ENCODE measurements at places on chromosomes 16 and 17. TPM values are rescaled to one million over a fixed set of nuclear protein-coding genes. Genes with fewer than 3 reads are reported as not detected.

The GCGR gene
- total RNA-seq: 11.1 TPM

The CSF3 gene
- total RNA-seq: 3.0 TPM

The CCL23 gene
- 13.8 TPM for total RNA-seq

The FGF11 gene
- 2.0 TPM for total RNA-seq

The CTU2 gene
- 9.4 TPM for total RNA-seq

The LLGL2 gene
- 159 TPM for total RNA-seq

The LPO gene
- not detected for total RNA-seq

The KRTAP1-5 gene
- not detected for total RNA-seq

The OTOP3 gene
- not detected for total RNA-seq

The TAF1C gene
- 66.8 TPM for total RNA-seq

The SALL1 gene
- total RNA-seq: not detected

The TOB1 gene
- 66.1 TPM for total RNA-seq

DNA sequence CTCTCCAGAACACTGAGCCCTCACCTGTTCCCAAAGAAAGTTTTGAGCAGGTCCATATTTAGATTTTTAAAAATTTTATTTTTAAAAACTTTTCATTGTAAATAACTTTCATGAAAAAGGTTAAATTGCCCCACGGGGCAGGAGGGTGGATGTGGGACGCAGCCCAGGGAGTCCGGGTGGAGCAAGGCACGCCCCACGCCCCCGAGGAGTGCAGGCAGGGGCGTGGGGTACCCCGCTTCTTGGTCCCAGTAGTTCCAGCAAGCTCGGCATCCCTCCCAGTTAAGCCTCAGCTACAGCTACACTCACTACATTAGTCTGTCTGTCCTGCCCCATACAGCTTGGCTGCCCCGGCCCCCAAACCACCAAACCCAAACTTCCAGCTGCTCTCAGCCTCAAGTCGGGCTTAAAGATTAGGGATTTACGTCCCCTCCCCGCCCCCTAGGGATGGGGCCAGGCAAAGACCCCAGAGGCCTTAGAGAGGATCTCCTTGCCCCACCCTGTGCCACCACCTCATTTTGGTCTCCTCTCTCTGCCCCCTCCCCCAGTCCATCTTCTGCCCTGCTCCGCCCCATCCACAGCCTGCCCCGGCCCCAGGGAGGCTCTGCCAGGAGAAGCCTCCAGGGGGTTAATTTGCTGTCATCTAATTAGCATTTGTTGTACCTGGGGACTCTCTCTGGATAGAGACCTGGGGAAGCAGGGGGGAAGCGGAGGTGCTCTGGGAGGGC is 4.6 kb downstream of the FOXJ1 start:
- no peak overlapping the region for H3K4me3 ChIP-seq
- no peak for DNase-seq
- peaks cover 59% of the 10 kb centered on the region for H3K4me1 ChIP-seq
- no peak overlapping the region for H3K27ac ChIP-seq

- no peak for DNase-seq
- no peaks in the 10 kb centered on the region for H3K4me1 ChIP-seq
- H3K36me3 ChIP-seq: peaks cover 4% of the 10 kb centered on the region
- no peak overlapping the region for H3K4me3 ChIP-seq
- no peaks in the 10 kb centered on the region for H3K27me3 ChIP-seq
- H3K27ac ChIP-seq: no peak overlapping the region
Measured at GRCh38 chr17:2253768-2254406, 49.7 kb downstream of the SMG6 start.

GRCh38 chr17:78374189-78374588 is 4.3 kb upstream of the PGS1 start:
- no peak for DNase-seq
- H3K4me1 ChIP-seq: peaks cover 32% of the 10 kb centered on the region
- no peaks in the 10 kb centered on the region for H3K27me3 ChIP-seq
- H3K36me3 ChIP-seq: no peaks in the 10 kb centered on the region
- H3K4me3 ChIP-seq: no peak overlapping the region

GRCh38 chr17:76536511-76537287 is 810 bp downstream of the CYGB start:
- peaks cover 44% of the 10 kb centered on the region for H3K4me1 ChIP-seq
- H3K27me3 ChIP-seq: peaks cover 18% of the 10 kb centered on the region
- no peak overlapping the region for H3K4me3 ChIP-seq

DNA sequence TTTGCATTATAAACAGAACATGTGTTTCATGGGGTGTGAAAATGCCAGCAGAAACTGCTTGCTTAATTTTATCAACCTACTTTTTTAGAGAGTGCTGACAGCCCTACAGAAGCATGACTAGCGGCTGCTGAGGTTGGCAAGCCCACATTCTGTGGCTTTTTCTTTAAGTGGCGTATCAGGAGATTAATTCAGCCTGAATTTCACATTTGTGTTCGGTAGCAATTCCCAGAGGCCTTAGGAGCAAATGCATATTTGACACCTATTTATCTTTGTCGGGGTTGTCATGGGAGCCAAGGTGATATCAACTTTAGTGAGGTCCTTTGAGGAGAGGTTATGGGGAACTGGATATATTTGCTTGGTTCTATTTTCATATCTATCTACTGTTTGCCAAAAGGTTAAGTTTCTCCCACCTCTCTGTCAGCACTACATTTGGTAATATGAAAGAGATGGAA is 140.9 kb downstream of the KCNJ2 start:
- DNase-seq: no peak
- peaks cover 7% of the 10 kb centered on the region for H3K4me1 ChIP-seq
- H3K27ac ChIP-seq: no peak overlapping the region
- H3K36me3 ChIP-seq: no peaks in the 10 kb centered on the region

- no peak overlapping the region for H3K27ac ChIP-seq
- no peak overlapping the region for H3K4me3 ChIP-seq
- no peaks in the 10 kb centered on the region for H3K27me3 ChIP-seq
- DNase-seq: no peak
Measured at GRCh38 chr16:64361753-64362152, 760.1 kb downstream of the CDH11 start.

DNA sequence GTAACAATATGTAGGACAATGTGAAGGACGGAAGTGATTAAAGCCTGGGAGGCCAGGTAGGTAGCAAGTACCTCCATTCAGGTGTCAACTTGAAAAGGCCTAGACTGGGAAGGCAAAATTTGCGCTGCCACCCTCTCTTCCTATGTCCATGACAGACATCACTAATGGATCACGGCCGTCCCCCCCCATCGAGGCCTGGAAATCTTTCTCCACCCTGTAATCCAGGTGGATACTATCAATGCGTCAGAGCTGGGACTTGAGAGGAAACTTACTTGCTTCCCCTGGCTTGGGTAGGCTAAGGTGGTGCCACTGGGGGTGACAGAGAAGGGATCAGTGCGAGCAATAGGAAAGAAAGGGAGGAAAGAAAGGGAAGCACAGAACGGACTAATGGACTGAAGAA is 156.1 kb downstream of the SALL1 start:
- H3K4me1 ChIP-seq: no peaks in the 10 kb centered on the region
- no peak overlapping the region for H3K4me3 ChIP-seq
- no peak overlapping the region for H3K27ac ChIP-seq
- H3K36me3 ChIP-seq: no peaks in the 10 kb centered on the region

GRCh38 chr16:31703526-31704128 is 170.0 kb upstream of the ZNF267 start:
- DNase-seq: no peak
- no peak overlapping the region for H3K27ac ChIP-seq
- H3K4me1 ChIP-seq: peaks cover 7% of the 10 kb centered on the region
- no peaks in the 10 kb centered on the region for H3K27me3 ChIP-seq

- peaks cover 30% of the 10 kb centered on the region for H3K4me1 ChIP-seq
- DNase-seq: no peak
- H3K36me3 ChIP-seq: no peaks in the 10 kb centered on the region
- peak overlapping the region; percentile 93 for H3K27ac ChIP-seq
- H3K27me3 ChIP-seq: no peaks in the 10 kb centered on the region
- H3K4me3 ChIP-seq: peak overlapping the region; percentile 99
Measured at GRCh38 chr17:32141258-32141657, 1.0 kb upstream of the RHOT1 start.

GRCh38 chr16:21053590-21053989 is 97.1 kb downstream of the DNAH3 start:
- H3K4me3 ChIP-seq: no peak overlapping the region
- no peaks in the 10 kb centered on the region for H3K36me3 ChIP-seq
- no peaks in the 10 kb centered on the region for H3K4me1 ChIP-seq
- no peak for DNase-seq
- H3K27me3 ChIP-seq: no peaks in the 10 kb centered on the region

GRCh38 chr16:793414-793813 is 5.0 kb downstream of the CHTF18 start:
- H3K27ac ChIP-seq: no peak overlapping the region
- H3K36me3 ChIP-seq: peaks cover 8% of the 10 kb centered on the region
- H3K27me3 ChIP-seq: no peaks in the 10 kb centered on the region
- DNase-seq: peak; percentile 54
- H3K4me1 ChIP-seq: peaks cover 6% of the 10 kb centered on the region

DNA sequence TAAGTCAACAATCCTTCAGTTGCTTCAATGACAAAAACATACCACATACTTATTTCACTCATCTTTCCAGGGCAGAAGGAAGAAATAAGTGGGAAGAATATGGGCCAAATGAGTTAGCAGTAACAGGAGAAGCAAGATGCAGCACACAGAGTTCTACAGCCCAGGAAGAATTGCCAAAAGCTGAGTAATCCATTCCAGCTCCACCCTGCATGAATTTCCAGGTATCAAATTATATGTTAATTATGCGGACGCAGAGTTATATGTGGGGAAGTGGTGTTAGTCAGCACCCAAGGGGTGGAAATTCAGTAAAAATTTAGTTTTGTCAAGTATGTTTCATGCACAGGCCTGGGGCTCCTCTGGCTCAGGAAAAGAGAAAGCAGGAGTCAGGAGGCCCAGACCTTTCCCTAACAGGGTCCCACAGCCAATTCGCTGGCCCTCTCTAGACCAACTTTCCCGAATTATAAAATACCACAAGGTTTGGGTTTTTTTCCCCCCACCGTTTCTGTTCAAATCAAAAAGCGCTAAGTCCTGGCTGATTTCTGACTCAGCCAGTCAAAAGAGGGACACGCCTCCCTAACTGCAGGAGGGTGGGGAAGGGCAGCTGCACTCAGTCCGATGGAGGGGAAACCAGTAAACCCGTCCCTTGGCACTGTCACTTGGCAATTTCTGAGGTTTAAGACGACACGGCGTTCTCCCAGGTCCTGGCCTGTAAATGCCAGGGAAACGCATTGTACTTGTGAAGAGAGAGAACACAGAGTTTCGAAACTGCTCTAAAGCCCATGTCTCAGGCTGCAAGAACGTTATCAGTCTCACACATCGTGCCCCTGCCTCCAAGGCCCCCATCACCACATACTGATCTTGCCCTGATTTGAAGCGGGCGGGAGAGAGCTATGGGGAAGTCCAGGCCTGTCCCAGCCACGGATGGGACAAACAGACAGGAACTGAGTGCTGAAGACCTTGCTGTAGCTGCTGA is 58.1 kb downstream of the ZFHX3 start:
- no peaks in the 10 kb centered on the region for H3K36me3 ChIP-seq
- no peak for DNase-seq
- H3K27ac ChIP-seq: peak overlapping the region; percentile 73
- no peak overlapping the region for H3K4me3 ChIP-seq
- no peaks in the 10 kb centered on the region for H3K27me3 ChIP-seq

GRCh38 chr17:35588196-35588920 is 1.2 kb downstream of the AP2B1 start:
- H3K36me3 ChIP-seq: no peaks in the 10 kb centered on the region
- peak overlapping the region; percentile 66 for H3K4me3 ChIP-seq
- H3K27me3 ChIP-seq: no peaks in the 10 kb centered on the region
- H3K4me1 ChIP-seq: peaks cover 45% of the 10 kb centered on the region

DNA sequence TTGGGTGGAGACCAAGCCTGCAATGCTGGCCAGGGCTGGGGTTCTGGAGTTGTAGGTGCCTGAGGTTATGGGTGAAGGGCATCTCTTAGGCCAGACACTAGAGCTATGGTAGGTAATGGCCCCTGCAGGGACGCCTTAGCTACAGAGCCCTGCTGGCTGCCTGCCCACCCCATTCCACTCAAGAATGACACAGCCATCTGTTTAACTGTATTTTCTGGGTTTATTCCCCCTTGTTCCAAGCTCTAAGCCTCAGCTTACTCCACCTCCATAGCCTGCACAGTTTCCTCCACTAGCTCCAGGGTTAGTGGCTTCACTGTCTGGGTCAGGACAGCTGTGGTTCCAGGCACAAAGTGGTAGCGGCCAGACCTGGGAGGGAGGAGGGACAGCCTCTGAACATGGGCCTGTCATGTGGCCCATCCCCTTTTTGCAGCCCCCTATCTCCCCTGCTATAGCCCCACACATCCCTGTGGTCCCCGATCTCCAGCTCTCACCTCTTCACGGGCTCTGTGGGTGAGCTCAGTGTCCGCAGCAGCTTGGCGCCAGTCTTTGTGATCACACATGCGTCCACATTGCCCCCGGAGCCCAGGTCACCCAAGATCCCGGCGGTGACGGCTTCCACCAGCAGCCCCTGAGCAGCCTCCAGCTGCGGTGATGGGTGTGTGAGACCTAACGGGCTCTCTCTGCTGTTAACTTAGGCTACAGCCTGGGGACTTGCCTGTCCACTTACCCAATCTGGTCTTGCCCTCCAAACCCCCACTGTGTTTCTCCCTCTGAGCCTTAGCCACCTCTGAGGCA is 2.1 kb downstream of the PSMB10 start:
- H3K27ac ChIP-seq: peak overlapping the region; percentile 93
- peak overlapping the region; percentile 88 for H3K4me3 ChIP-seq
- H3K36me3 ChIP-seq: peaks cover 32% of the 10 kb centered on the region
- DNase-seq: no peak
- H3K4me1 ChIP-seq: peaks cover 17% of the 10 kb centered on the region
- H3K27me3 ChIP-seq: no peaks in the 10 kb centered on the region

- no peaks in the 10 kb centered on the region for H3K4me1 ChIP-seq
- no peak overlapping the region for H3K4me3 ChIP-seq
- H3K27me3 ChIP-seq: no peaks in the 10 kb centered on the region
- H3K36me3 ChIP-seq: no peaks in the 10 kb centered on the region
Measured at GRCh38 chr16:22677024-22677830, 136.7 kb upstream of the HS3ST2 start.

DNA sequence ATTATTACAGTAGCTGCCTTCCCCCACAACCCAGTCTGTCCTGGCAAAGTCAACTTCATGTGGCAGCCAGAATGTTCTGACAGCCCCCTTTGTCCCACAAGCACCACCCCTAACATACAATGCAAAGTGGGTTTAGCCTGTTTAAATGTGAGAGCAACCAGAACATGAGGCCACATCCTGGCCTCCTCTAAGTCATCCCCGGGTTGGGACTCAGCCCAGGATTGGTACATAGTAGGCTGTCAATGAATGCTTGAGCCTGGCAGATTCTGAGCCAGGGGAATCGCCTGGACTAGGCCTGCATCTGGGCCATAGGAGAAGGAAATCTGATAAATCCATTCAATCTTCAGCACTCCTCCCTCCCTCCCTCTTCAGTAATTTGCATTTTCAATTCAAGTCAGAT is 4.3 kb upstream of the ITGA3 start:
- no peaks in the 10 kb centered on the region for H3K27me3 ChIP-seq
- H3K4me3 ChIP-seq: no peak overlapping the region
- no peaks in the 10 kb centered on the region for H3K36me3 ChIP-seq
- no peak for DNase-seq

DNA sequence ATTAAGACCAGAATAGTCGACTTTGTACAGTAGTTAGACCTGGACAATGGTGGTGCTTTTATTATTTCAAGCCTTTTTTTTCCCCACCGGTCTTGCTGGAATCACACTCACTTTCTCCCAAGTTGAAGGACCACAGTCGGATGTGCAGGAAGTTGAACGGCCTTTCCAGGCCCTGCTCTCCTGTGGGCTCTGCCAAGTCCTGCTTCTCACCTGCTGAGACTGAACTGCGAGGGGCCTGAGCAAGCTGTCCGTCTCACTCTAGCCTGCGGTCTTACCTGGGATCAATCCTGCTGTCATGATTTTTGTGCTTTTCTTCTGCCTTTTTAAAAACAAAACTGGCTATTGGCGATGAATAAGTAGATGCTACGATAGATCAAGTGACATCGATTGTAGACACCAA is 1.3 kb downstream of the TLCD3A start:
- DNase-seq: no peak
- no peak overlapping the region for H3K27ac ChIP-seq
